ENCODE measurements at places on chromosomes 7 and 10. TPM values are rescaled to one million over a fixed set of nuclear protein-coding genes. Genes with fewer than 3 reads are reported as not detected.

The TLX1 gene
- total RNA-seq: not detected

GRCh38 chr10:98457721-98458120, 11.0 kb upstream of the HPS1 start:
- no peak for DNase-seq

- no peak for DNase-seq
Measured at GRCh38 chr7:71132127-71132376, at the start of gene GALNT17. GALNT17 (plus strand) TSS chr7:71132144.

DNA sequence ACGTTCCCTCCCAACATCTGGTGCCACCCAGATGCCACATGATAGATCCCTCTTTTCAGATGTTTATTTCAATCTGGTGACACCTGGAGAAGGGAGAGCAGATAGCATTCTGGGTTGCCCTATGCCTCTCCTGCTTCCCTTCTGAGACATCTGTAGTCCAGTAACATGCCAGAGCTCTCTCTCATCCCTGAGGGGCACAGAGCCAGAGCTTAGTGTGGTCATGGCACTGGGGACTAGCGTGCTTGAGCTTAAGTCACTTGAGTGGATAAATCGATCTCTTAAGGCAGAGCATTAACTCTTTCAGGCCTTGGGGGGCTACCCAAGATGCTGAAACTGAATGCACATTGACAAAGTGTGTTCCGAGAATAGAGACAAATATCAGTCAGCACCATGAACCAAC, 47.9 kb downstream of the WNT2 start:
- no peak for DNase-seq

DNA sequence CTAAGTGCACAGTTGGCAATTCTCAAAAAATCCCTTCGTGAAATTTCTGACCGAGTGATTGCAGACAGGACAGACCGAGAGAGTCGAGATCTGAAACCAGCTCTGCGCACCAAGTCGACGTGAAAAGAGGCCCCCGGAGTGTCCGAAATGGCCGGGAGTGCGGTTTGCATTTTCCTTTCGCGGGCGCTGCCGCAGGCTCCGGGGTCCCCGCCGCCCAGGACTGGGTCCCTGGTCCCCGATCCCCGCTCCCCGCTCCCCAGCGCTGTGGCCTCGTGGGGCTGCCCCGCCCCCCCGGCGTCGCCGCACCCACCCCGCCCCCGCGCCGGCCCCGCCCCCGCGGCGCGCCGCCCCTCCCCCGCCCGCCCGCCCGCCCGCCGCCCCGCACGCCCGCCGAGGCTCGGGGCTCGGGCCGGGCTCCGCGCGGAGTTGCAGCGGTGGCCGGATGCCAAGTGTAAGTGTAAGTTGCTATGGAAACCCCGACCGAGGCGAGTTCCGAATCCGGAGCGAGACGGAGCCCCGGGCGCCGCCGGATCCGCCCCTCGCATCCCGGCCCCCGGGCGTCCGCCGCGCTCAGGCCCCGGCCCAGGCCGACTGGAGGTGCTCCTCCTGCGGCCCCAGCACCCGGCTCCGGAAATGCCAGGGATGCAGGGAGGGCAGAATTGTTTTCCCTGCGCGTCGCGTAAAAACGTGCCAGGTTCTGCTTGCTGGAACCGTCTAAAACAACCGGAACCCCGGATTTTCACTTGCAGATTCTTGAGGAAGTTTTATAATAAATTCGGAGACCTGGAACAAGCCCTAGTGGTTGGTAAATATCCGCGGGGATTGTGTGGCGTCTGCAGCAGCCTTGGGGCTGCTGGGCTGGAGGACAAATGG, 4.6 kb downstream of the BMI1 start:
- DNase-seq: peak; percentile 93

DNA sequence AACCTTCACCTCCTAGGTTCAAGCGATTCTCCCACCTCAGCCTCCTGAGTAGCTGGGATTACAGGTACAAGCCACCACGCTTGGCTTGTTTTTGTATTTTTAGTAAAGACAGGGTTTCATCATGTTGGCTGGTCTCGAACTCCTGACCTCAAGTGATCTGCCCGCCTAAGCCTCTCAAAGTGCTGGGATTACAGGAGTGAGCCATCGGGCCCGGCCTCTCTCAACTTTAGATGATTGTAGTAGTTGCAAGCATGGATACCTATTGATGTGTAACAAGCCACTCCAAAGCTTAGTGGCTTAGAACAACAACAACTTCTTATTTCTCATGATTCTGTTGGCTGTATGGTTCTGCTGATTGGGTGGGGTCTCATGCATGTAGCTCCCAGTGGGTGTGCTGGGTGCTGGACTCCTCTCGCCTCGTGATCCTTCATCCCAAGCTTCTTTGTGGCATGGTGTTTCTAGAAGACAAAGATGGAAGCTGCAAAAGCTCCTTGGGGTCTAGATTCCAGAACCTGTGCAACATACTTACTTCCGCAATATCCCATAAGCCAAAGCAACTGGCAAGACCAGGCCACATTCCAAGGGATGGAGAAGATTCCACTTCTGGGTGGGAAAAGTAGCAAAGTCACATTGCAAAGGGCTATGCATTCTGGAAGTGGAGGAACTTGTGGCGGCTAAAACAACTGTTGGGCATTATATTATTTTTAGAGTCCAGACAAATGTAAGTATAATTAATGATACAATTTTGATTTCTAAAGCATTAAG, 37.9 kb downstream of the SKIDA1 start:
- DNase-seq: no peak
